HFFc6 (cell line): ENCODE measurements at places on chromosomes 4 and X. TPM values are rescaled to one million over a fixed set of nuclear protein-coding genes. Genes with fewer than 3 reads are reported as not detected.
A peak's percentile ranks its signal among the peaks of the same experiment; 100 is the strongest.

DNA sequence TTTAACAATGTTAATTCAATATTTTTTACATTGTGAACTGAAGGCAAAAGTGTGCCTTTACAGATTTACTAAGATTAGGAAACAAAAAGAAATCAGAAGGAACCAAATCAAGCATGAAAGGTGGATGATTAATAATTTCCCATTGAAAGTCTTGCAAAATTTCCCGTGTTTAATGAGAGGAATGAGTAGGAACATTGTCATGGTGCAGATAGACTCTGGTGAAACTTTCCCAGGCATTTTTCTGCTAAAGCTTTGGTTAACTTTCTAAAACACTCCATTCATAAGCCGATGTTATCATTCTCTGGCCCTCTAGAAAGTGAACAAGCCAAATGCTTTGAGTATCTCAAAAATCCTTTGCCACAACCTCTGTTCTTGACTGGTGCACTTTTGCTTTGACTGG, 1522.8 kb upstream of the PABPC4L start:
- DNase-seq = no peak

GRCh38 chr4:176902710-176903323, 110.1 kb upstream of the VEGFC start:
- peak; percentile 96 for DNase-seq

DNA sequence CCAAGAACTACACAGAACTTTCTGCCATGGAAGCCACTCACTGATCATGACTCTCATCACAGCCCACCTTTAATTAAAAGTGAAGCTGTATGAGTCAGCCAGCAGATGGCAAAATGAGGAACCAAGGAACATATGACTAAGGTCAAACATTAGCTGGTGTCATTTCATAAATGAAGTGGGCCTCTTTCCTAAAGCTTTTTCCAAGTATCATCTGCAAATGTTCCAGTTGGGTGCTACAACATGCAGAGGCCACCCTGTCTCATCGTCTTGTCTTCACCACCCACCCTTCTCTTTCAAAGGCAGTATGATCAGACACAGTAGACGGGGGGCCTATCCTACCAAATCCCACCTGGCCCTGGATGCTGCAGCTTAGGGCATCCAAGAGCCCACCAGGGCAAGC, 9.2 kb upstream of the EOLA1 start:
- no peak for DNase-seq

DNA sequence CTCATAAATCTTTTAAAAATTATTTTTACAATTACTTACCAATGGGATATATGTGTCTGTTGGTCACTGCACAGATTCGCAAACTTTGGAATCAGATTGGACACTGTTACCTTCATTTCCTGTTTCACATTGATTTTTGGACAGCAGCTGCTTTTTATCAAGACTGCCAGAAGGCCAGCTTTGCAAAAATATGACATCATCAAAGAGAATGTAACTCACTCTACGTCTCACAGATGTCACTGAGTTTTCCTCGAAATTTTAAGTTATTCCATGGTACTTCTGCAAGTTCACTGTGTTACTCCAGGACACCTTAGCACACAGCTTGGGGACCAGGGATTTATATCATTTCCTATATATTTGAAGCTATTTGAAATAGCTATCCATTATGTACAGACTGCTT, 31.8 kb upstream of the MAGEB2 start:
- no peak for DNase-seq

Gene VCX
- total RNA-seq = not detected in 3 replicates

Gene RTL9
- total RNA-seq = 0.18 to 0.33 TPM (median 0.18 TPM) in 3 replicates
